ENCODE measurements at places on chromosomes 11 and 22.

DNA sequence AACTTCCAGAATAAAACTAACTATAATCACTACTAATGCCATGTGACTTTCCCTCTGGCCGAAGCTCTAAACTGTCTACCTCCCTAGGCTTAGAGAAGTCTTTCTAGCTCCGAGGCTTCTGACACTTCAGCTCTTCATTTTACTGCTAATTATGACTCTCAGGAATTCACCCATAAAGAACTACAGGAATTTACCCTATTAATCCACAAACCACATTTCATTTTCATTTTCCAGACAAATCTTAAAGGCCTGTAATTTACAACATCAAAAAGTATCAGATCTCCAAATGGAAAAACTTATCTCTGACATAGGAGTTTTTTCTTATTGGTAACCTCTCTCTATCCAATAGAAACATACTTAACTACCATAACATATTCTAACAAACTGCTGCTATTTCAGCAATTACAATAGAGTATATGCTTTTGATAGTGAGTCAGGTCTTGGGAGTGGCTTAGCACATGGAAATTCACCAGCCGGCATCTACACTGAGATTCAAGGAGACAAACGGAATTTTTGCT, 33.4 kb downstream of the MRTFA start:
- DNase-seq = no peak

DNA sequence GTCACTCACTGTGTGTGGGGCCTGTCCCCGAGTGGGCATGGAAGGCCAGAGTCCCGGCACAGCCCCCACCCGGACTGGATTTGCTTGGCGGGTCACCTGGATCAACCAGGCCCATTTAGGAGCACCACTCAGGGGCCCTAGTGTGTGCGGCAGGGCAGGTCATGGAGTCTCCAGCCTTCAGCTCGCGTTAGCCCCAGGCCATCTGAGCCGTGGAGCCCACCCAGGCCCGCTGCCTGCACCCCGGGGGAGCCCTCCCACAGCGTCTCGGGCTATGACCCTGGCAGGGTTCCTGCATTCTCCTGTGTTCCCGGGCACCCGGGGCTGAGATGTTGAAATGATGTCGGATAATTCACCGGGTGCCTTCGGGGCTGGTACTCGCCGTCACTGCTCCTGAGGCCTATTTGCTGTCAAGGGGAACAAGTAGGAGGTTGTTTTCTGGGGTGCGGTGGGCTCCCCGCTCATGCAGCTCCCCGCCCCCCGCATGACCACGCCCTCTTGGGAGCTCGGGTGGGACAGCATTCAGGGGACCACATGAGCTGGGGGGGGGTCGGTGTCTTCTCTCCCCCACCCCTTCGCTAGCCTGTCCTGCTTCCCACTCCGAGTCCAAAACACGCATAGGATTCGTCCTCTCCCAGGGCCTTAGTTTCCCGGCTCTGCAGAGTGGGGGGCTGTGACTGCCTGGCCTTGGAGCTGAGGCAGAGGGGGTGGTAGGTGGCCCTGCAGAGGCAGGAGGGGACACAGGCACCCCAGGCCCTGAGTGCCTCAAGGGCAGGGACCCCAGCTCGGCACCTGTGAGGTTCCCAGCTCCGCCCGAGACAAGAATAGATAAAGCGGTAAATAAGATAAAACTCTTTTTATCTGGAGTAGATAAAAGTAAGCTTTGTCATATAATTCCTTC, 77.2 kb downstream of the KCNQ1 start:
- DNase-seq = no peak

DNA sequence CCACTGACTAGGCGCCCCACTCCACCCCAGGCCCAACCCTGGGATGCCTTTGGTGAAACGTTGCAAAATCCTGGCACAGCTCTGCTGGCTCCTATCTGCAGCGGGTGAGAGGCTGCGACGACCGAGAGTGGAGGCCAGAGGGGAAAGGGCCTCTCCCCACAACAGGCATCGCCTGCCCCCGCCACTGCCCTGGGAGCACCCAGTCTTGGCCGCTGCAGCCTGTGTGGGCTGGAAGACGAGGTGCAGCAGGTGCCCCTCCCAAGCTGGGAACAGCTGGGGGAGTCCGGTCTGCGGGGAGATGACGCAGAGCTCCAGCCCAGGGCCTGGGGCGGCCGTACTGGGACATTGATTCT, 4.2 kb upstream of the PIM3 start:
- DNase-seq = no peak

DNA sequence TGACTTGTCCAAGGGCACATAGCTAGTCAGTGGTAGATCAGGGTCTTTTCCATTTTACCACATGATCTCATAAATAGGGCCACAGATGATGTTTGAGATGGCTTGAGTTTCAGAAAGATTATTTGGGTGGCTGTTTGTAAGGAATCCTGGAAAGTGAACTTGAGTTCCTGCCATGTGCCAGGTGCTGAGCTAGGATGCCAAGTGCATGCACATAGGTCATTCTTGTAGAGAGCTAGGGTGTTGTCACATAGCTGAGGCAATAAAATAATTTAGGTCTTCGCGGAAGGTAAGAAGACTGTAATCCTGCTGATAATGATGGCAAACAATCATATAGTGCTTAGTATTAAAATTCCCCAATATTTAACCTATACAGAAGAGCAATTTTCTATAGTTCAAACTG, 1162.6 kb upstream of the TENM4 start:
- DNase-seq = no peak

GRCh38 chr11:95455228-95455970, 224.4 kb upstream of the SESN3 start:
- DNase-seq = no peak

DNA sequence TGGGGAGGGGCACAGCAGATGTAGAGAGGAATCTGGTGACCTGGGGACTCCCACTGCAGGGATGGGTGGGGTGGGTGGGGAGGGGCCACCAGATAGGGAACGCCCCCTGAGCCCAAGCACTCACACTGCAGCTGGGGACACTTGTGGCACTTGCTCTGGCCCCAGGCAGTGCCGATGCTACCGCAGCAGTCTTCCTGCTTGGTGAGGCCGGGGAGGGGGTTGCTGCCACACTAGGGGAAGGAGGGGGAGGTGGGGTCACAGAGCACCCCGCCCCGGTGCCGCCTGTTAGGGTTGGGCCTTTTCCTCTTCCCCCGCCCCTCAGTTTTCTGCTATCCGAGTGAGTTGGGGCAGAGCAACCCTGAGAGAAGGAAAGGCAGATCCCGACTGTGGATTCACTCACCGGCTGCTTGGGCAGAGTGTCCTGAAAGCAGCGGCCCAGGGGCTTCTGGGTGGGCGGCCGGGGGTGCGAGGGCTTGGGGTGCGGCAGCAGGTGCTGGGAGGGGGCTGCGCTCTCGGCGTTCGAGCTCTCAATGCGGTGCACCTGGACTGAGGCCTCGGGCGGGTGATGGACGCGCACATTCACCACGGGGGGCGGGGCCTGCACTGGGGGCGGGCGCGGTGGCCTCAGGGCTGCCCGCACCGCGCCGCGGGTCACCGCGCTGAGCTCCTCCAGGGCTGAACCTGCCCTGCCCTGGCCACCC, 4.7 kb downstream of the LTBP3 start:
- DNase-seq = no peak

GRCh38 chr11:66454828-66455227, 11.9 kb upstream of the PELI3 start:
- DNase-seq = no peak

DNA sequence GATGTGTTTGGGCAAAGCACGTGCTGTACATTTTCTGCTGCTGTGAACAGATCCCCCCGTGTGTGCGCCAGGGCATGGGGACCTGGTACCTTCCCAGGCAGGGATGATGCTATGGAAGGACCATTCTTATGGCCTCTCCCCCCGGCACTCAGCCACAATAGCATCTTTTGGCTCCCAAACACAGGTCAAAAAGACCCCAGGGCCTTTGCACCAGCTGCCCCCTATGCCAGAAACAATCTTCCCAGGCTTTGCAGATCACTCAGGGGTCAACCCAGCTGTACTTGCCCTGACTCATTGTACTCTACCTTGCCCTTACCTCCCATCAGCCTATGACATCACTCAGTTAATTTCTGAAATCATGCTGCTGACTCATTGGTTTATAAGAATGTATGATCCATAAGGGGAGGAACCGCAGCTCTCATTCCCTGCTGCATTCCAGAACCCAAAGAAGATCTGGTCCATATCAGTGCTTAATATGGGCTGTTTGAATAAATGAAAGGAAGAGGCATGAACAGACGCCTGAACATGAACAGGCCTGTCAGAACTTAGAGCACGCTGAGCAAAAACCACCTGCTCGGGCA, 100.7 kb downstream of the CELSR1 start:
- DNase-seq = no peak

DNA sequence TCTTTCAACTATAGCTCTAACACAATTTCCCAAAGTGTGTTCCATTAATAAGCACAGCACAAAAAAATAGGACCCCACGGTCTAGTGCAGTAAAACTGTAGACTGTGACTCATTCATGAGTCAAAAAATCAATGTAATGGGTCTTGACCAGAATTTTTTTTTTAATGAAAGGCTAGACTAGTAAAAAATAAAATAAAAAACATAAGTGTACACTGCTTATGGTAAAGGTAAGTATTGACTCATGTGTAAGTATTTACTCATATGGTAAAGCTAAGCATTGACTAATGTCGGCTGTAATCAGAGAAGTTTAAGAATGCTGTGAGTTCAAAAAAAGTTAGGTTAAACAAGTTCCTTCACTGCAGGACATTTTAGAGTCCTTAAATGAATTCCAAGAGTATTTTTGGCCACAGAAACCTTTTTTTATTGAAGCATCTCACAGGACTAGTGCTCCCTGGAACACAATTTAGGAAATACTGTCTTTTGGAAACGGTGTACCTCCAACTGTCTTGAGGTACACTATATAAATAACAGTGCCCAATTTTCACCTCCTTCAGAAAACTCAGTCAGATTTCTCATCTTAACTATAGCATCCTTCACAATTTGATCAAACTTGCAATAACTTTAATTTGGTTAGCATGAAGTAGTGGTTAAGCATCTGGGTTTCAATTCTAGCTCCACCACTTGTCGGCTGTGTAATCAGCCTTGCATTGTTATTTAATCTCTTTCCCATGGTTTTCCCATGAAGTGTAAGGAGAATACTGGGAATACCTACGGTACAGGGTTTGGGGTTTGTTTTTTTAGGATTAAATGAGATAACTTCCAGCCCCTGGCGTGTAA, 2.1 kb downstream of the CCDC73 start:
- DNase-seq = no peak

GRCh38 chr11:88523386-88524071, 186.0 kb upstream of the CTSC start:
- no peak for DNase-seq

DNA sequence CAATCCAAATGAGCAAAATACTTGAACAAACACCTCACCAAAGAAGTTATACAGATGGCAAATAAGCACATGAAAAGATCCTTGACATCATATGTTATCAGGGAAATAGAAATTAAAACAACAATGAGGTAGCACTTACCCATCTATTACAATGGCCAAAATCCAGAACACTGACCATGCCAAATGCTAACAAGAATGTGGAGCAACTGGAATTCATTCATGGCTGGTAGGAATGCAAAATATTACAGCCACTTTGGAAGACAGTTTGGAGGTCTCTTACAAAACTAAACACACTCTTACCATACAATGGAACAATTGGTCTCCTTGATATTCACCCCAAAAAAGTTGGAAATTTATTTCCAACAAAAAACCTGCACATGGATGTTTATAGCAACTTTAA, 19.1 kb upstream of the FAM181B start:
- no peak for DNase-seq

DNA sequence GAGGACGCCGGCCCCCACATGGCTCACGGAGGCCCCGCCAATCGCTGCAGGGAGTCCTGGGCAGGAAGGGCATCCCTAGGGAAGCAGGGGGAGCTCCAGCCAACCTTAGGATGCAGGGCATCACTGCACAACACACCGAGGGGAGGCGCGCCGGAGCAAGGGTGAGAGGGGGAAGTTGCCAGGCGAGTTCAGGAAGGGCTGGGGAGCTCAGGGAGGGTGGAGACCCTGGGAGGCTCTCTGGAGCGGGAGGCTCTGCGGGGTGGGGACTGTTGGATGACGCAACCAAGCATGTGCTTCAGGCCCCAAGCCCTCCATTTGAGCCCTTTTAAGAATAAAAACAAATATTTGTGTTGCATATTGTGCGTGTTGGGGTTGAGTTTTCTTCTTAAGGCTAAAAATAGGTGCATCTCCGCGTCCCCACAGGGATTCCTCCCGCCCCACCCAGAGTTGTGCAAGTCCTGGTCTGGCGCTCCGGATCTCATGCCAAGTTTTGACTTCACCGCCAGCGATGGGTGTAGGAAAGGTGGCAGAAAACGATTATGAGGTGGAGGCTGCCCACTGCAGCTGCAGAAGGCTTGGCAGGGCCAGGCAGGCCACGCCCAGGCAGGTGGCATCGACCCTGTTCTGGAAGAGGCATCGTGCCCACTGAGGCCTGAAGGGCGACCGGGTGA, 65.2 kb downstream of the WNT7B start:
- DNase-seq = peak; percentile 12

Measured in substantia nigra (tissue), 51 donors.